ENCODE measurements at places on chromosomes 5 and 9.

GRCh38 chr5:17218353-17219005, 1.0 kb downstream of the BASP1 start:
- DNase-seq: peak; percentile 75

DNA sequence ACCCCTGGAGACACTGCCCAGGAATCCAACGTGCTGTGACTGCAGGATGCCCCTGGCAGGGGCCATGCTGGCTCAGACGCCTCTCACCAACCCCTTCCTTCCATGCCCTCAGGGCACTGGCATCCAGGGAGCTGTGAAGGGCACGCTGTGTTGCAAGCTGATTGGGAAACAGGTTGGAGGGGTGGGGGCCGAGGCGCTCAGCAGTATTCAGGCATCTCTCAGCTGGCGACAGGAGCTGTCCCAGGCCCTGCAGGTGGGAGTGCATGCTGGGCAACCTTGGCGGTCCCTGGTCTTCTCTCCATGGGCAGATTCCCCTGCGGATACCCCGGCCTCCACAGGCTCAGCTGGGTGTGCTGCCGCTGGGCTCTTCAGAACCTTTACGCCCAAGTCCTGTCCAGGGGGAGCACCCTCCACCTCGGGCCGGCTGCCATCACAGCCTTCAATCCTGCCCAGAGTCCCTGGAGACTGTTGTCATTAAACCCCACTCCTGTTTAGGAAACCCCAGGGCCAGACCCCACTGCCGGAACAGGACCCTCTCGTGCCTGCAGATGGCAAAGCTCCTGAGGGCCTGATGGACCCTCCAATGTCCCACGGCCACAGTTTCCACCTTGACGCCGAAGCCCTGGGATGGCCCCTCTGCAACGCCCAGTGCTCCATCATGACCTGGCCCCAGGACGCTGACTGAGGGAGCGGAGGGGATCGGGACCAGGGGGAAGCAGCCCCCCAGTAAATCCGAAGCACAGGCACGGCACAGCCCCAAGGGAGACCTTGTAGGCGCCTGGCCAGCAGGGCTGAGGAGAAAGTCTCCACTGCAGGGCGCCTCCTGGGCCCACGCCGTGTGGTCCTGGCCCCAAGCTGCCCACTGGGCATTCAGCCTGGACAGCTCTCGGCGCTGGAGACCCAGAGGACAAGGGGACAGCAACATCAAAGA, 9.3 kb downstream of the TPPP start:
- peak; percentile 72 for DNase-seq

GRCh38 chr9:3887786-3888496, 362.1 kb upstream of the RFX3 start:
- DNase-seq: no peak

DNA sequence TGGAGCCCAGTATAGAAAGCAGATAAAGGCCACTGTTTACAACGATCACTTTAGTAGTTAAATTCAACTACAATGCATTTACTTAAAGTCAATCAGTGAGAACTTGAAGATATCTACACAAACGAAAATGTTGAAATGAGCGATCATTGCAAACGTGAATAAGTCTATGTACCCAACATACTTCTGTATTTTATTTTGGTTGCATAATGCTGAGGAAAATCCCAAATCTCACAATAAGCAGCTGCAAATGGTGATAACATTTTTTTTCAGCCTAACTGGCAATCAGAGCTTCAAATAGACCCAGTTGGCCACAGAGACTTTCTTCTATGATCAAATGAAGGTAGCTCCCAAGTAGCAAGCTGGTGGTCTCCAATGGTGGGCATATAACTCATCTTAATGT, 32.1 kb downstream of the PDGFRB start:
- DNase-seq: no peak

DNA sequence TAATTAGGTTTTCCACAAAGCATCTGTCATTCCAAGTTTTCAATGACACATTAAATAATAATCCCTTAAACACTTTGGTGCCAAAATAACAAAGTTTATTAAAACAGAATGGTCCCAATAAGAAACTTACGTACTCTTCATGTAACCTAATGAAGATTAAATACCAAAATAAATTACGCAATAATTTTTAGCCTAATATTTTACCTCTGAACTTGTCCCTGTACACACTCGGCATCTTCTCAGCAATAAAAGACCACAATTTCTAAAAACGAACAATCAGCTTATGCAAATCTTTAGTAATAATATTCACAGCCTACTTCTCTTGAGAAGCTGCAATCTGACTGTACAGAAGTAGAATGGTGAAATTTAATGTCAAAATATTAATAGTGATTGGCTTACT, 163.6 kb downstream of the ZDHHC21 start:
- no peak for DNase-seq

DNA sequence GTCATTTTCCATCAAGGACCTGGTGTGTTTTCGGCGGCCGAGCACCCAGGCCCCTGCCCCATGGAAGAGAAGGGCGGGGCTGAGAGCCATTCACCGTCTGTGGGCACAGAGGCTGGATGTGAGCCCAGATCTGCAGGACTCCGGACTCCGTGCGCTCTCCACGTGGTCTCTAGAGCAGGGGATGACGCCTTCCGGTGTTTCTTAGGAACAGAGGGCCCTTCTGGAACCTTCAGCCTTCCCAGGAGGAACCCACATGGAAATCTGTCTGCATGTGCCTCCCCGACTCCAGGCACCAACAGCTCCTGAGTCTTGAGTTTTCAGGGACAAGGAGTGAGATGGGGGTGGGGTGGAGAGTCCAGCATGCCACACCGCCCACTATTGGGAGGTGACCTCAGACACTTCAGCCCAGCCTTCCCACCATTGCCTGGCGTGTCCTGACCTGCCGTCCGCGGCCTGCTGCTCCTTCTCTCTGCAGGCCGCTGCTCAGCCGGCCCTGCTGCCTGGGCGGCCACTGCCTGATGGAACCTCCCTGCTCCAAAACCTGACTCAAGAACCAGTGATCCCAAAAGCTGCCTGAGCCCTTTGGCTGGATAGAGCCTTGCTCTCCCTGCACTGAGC, 2.4 kb upstream of the RXRA start:
- peak; percentile 89 for DNase-seq

GRCh38 chr5:1492757-1493156, 31.0 kb downstream of the LPCAT1 start:
- DNase-seq: no peak

DNA sequence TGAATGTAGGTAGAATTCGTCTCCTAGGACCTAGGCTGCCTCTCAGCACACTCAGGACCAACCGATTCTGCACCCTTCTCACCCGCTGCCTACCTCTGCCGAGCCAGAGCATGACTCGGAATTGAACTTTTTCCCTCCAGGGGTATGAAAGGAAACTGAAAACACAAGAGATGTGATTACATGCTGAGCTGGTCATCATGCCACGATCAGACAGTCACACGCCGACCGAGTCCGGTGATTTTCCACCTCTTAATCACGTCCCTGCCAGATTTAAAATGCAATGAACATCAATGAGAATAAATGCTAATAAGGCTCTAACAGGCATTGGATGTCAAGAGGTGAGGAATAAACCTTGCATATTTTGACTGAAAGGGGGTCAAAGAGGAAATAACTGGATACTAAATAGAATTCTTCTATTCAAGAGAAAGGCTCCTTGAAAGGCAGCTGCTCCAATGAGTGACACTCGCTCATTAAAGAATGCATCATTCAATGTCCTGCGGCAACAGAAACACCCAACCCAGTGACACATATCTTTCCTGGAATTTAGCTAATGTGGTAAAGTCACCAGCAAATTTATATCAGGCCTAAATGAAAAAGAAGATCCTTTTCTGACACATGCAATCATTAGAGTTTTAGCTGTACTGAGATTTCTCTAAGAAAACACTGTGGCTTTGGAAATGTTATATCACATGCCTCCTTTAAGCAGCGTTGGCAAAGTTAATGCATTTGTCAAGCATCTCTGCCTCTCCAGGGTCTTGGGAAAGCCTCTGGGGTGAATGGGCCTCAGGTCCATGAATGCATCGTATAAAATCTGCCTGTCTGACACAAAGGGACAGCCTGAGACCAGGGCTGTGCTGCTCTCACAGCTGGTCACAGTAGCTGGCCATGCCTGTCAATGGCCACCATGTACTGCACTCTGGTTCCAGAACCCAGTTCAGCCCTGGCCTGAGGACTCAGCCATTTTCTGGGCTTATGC, 128.7 kb downstream of the SPOCK1 start:
- DNase-seq: no peak

DNA sequence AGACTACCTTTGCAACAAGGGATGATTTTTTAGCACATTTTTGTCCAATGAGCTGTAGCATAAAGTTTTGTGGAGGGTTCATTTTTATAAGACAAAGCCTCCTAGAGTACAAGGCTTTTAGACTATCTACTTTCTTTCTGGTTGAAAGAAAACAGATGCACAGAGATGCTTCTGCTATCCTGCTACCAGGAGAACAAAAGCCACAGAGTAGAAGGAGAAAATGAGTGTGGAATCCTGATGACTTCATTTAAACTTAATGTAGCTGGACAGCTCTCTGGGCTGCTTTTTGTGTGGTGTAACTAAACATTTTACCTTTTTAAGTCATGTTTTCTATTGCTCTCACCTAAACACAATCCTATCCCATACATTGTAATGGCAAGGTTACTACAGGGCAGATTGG, 1009.4 kb downstream of the TLE1 start:
- no peak for DNase-seq

GRCh38 chr5:175731756-175732465, 74.0 kb downstream of the HRH2 start:
- DNase-seq: no peak

DNA sequence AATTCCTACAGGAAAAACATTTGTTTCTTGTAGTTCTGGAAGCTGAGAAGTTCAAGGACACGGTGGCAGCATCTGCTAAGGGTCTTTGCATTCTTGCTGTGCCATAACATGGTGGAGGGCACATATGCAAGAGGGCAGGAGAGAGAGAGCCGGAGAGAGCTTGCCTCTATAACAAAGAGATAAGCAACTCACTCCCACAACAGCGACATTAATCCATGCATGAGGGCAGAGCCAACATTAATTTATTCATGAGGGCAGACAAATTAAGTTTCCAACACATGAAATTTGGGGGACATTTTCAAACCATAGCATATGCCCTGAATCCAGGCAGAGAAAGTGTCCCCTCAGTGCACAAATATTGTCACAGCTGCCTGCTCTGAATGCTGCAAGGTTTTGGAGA, 4.4 kb upstream of the GTF3C5 start:
- DNase-seq: no peak

GRCh38 chr9:133103183-133103986, 17.7 kb downstream of the RALGDS start:
- DNase-seq: peak; percentile 80

GRCh38 chr9:107213080-107213479, 70.0 kb upstream of the RAD23B start:
- DNase-seq: no peak

- DNase-seq: no peak
Observed at GRCh38 chr9:132589148-132590036, 7.0 kb downstream of the BARHL1 start.

DNA sequence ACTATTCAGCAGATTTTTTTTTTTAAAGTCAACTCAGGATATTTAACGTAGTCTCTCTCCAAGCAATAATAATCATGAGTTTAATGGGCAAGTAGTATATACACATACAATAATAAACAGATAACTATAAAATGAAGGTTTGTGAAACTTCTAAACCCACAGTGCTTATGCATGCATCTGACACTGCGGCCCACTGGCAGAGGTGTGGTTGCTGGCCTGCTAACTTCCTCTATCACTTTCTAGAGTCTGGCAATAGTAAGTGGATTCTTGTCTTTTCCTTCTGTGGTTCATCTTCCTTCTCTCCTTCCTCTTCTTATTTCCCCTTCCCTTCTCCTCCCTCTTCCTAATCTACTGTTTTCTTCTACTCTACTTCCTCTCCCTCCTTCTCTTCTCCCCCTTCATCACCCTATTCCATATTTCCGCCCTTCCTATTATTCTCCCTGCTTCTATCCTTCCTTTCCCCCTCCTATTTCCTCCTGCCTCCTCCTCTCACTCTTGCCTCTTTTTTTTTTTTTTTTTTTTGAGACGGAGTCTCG, 18.6 kb upstream of the AGXT2 start:
- DNase-seq: no peak

- no peak for DNase-seq
Observed at GRCh38 chr5:66285343-66285922, 141.3 kb downstream of the SREK1 start.

DNA sequence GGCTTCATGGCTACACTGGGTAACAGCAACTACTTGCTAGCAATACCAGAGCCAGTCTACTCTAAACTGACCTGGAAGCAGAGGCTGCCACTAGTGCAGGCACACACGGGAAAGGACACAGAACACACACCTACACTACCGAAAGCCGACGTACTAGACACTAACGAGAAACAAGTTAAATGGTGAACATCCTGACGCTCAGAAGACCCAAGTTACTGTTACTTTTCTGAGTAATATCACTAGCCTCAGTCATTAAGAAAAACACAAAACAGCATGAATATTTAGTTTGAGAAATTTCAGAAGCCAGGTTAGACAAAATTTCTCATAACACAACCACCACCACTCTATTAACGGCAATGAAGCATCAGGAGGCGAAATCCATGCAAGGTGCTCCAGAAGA, 44.5 kb downstream of the CAMSAP1 start:
- DNase-seq: no peak

- peak; percentile 89 for DNase-seq
Observed at GRCh38 chr5:168578538-168579487, at the start of gene PANK3. TSS of gene PANK3 (minus strand) at chr5:168579368. CDS start at chr5:168579283, 85 bp downstream.

DNA sequence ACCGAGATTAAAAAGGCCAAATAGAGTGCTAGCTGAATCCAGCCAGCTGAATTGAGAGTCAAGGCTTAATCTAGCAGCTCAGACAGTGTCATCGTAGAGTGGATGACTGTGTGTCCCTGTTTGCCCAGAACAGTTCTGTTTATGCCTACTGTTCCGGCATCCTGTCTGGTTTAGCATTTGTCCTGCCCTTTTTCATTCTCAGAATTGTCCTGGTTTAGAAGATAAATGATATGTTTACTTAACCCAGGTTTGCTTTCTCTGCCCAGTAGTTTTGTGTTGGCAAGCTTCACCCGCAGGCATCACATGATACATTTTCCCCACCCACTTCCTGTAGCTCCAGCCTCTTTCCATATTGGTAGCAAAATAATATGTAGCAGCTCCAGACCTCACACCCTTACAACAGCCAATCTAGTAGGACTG, 41.3 kb upstream of the ZSWIM6 start:
- no peak for DNase-seq

DNA sequence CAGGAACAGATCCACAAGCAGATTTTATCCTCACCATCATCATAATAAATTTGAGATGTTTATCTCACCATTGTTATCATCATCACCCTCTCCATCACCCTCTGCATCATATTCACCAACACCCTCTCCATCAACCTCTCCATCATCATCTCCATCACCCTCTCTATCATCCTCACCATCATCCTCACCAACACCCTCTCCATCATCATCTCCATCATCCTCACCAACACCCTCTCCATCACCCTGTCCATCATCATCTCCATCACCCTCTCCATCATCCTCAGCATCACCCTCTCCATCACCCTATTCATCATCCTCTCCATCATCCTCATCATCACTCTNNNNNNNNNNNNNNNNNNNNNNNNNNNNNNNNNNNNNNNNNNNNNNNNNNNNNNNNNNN, 567.0 kb upstream of the SGCD start:
- DNase-seq: no peak

GRCh38 chr5:176133289-176133870, 104.8 kb upstream of the SIMC1 start:
- DNase-seq: no peak

- DNase-seq: no peak
Observed at GRCh38 chr5:67518227-67518626, 321.6 kb upstream of the CD180 start.

- DNase-seq: no peak
Observed at GRCh38 chr5:53884417-53884816, 324.0 kb downstream of the NDUFS4 start.

- no peak for DNase-seq
Observed at GRCh38 chr5:67831048-67831447, 384.5 kb upstream of the PIK3R1 start.
